Renal cortical epithelial cell (primary cell): ENCODE measurements at places on chromosomes 1 and 21. TPM values are rescaled to one million over a fixed set of nuclear protein-coding genes. Genes with fewer than 3 reads are reported as not detected.

The NOS1AP gene
- 0.99 TPM in 1 of 2 replicates, not detected in the other for total RNA-seq

- no peak for DNase-seq
These were observed 1.1 kb downstream of the KCND3 start for GRCh38 chr1:111988377-111988742.

The HES4 gene
- 12.4 and 78.1 TPM in 2 replicates for total RNA-seq

DNA sequence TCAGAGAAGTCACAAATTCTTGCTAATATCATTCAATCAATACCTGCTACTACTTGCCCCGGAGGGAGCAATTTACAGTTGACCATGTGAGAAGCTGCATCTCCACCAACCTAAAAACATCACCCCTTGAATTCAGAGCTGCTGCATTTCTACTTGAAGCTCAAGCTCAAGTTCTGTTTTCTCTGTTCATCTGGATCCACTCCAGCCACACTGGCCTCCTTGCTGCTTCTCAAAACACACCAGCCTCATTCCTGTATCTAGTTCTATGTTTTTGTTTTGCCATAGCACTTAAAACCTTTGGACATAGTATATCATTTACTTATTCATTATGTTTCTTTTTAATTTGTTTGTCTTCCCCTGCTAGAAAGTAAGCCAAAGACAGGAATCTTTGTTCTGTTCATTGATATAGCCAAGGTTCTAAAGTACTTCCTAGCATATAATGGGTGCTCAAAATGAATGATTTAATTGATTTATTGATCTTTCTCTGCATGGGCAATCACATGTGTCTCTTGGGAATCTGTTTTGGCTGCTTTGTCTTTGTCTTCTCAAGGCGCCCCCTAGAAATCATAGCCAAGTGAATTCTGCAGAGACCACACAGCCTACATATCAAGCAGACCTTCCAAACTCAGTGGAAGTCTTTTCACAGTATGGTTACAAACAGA is 23.6 kb downstream of the SYF2 start:
- no peak for DNase-seq

- no peak for DNase-seq
These were observed 87.2 kb downstream of the SYT2 start for GRCh38 chr1:202623075-202623474.

The SMIM34 gene
- total RNA-seq: not detected in 2 replicates

- DNase-seq: no peak
These were observed 374.9 kb upstream of the CAMK1G start for GRCh38 chr1:209208648-209209047.

The PGLYRP3 gene
- not detected in 2 replicates for total RNA-seq

DNA sequence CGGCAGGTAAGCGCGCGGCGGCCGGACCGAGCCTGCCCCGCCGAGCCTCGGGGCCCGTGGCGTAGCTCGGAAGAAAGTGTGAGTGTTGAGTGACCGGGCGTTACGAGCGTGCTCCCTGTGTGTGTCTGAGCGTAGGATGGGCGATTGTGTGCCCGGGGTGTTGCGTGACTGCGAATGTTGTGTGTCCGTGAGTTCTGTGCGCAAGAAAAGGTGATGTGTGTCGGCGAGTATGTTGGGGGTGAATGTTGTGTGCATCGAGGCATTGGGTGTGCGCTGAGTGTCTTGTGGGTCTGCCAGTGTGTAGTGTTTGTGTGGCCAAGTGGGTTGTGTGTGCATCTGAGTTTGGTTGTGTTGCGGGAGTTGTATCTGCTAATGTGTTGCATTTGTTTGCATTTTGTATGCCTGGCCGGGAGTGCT is 398 bp downstream of the PTPRU start:
- peak; percentile 16 for DNase-seq

The TAGLN2 gene
- total RNA-seq: 526 and 548 TPM in 2 replicates

DNA sequence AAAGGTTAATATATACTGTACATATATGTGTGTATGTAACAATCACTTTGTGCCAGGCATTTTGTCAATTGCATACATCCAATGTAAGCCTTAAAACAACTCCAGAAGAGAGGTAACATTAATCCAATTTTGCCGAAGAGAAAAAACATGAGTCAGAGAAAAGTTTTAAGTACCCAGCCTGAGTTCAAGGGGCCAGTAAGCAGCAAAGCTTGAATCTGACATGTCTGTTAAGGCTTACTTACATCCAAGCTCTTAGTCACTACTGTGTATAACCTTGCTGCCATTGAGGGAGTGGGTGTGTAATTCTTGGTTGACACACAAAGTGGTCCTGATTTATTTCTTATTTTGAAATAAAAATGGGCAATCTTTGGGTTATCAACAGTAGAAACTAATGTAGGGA is 360.4 kb upstream of the LYPLAL1 start:
- DNase-seq: peak; percentile 79

GRCh38 chr21:17784604-17785402 is 34.4 kb downstream of the C21orf91 start:
- DNase-seq: no peak

GRCh38 chr21:38949070-38949380 is 143.3 kb downstream of the ETS2 start:
- DNase-seq: no peak

GRCh38 chr1:58290685-58291372 is 255.7 kb downstream of the OMA1 start:
- DNase-seq: peak; percentile 31

DNA sequence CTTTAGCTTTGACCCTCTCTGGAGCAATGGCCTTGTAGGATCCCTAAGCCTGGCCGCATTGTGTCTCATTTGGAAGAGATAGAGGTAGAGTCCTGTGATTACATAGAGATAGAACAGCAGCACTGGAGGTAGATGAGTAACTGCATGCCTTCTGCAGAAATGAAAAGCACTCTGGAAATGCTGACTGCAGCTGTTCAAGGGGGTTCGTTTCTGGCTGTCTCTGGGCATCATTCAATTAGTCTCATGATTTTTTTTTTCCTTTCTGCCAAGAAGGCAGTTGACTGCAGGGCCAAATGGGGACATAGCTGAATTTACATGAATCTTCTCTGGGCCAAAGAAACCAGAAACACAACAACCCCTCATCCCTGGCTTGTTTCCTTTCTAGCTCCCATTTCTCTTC is 28.1 kb upstream of the SNX27 start:
- no peak for DNase-seq

GRCh38 chr1:233233508-233234040 is 62.0 kb downstream of the PCNX2 start:
- no peak for DNase-seq

The RHBDL2 gene
- total RNA-seq: 1.8 and 2.6 TPM in 2 replicates
